ENCODE measurements at places on chromosomes 7 and 10.

GRCh38 chr7:55127622-55128081 is 108.8 kb downstream of the EGFR start:
- peak; percentile 14 for DNase-seq

GRCh38 chr10:52720018-52720417 is 52.6 kb downstream of the MBL2 start:
- no peak for DNase-seq

DNA sequence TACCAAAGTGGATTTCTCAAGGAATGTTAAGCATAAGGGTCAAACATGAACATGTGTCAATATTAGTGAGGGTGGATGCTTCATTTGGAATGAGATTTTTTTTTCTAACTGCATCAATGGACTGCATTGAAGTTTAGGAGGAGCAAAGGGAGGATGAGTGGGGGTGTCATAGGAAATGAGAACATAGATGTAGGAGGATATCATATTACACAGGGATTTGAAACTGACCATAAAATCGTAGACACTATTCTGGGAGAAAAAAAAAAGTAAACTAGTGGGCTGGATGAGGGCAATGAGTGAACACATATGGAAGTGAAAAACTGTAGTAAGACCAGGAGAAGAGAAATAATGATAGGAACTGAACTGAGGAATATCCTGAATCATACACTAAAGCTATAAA is 109.4 kb downstream of the SEMA3A start:
- no peak for DNase-seq

- no peak for DNase-seq
These were observed 41.7 kb downstream of the DENND11 start for GRCh38 chr7:141660259-141660658.

DNA sequence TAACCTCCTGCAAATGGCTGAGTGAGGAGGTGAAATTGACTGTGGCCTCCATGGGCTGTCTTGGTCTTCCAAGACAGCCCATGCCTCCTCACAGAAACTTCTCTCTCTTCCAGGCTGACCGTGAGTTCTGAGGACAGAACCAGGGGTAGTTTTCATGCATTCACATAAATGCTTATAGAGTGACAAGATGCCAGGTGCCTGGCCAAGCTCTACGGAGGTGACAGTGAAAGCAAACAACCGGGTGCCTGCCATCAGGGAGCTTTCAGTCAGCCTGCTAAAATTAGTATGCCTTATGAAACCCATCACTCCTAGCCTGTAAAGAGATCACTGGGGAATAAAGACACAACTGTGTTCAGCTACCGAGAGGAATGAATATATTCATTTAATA is 919 bp upstream of the RHOBTB1 start:
- DNase-seq: no peak

- DNase-seq: no peak
These were observed 69.5 kb downstream of the TCERG1L start for GRCh38 chr10:131242007-131242406.

DNA sequence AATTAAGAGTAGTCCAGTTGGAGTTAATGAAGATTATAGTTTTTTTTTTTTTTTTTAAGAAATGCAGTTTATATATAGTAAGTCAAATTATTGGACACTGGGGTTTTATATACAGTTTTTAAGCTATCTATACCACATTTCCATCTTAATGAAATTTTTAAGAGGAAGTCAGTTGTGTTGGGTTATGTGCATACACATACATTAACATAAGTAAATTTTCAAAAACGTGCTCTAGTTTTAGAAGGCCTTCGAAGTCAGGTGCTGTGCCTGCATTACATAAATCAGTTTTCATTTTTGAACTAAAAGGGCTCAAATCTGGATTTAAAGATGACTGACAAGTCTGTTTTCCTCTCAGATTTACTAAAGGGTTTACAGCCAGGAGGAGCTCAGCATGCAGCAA is 47.6 kb upstream of the FMC1 start:
- DNase-seq: no peak

DNA sequence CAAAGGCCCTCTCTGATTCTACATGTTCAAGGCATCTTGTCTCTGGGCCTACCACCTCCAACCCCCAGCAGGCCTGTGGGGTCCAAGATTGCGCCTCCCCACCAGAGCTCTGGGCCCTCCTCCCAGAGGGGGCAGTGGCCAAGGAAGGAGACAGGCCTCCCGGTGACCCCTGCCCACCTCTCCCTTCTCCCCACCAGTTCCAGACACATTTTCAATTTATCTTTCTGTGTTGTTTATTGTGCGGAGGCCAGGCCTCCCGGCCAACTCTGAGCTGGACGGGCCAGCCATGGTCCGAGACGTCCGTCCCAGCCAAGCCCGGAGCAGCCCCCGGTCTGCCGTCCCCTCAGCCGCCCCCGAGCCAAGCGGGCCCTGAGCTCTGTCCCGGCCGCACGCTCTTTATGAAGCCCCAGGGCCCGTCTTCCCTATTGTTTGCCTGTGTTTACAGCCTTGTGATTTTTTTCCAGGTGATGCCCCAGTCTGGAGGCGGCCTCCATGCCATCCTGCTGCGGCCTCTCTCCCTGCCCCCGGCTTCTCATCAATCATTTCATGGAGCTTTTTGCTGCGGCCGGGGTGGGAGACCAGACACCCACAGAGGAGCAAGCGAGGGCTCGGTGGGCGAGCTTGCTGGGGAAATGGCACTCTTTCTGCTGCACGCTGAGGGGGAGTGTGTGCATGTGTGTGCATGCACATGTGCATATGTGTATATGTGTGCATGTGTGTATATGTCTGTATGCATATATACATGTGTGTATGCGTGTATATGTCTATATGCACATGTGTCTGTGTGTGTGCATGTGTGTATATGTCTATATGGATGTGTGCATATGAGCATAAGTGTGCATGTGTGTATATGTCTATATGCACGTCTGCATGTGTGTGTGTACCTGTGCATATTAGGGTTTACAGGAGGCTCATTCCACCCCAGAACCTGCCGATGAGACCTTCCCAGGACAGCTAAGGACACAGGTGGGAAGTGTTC is 52.7 kb upstream of the ELN start:
- DNase-seq: no peak

DNA sequence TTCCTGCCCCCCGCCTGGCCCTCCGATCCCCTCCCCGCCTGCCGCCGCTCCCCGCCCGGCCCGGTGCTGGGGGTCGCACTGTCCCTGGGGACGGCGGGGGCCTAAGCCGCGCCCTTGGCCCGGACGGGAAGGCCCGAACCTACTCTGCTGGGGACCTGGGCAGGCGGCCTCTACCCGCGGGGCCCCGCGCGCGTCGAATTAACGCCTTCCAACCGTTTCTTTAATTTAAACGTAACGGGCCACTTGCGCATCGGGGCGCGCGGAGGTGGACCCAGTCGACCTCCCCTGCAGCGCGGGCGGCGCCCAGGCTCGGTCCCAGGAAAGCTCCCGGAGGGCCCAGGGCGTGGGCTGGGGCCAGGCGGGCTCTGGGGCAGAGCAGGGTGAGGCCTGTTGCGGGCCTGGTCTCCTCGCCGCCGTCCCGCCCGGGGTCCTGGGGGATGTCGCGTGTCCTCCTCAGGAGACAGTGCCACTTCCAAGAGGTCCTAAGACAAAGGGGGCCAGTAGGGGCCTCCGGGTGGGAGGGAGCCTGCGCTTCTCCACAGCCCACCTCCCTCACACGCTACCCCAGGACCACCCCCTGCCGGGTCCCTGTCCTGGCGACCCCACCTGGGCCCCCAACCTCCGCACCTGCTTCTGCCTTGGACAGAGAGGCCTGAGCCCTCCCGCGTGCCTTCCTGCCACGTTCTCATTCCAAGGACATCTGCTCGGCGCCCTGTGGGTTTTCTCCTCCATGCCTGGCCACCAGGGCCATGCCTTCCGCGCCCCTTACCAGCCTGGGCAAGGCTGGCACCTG is 658 bp upstream of the PTPRN2 start:
- DNase-seq: no peak

DNA sequence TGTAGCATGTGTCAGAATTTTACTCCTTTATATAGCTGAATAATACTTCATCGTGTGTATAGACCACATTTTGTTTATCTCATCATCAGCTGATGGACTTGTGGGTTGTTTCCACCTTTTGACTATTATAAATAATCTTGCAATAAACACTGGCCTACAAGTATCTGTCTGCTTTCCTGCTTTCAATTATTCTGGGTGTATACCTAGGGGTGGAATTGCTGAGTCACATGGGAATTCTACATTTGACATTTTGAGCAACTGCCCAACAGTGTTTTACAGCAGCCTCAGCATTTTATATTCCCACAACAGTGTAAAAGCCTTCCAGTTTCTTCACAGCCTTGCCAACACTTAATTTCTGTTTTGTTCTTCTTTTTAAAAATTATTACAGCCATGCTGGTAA is 200.3 kb upstream of the PRSS1 start:
- DNase-seq: no peak

DNA sequence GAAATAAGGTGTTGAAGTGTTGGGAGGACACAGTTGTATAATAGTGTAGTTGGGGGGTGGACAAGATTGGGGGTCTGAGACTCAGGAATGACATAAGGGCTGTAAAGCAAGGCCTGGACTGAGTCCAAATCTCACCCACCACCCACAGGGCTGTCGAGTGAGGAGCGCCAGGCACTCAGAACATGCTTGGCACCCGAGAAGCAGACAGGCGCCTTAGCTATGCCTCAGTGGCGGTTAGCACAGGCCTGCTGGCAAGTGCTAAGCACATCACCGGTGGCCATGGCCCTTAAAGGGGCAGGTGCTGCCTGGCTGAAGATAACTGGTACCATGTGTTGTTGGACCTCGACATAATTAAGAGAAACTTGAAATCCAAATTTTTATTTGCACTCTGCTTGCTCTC is 90.7 kb downstream of the COL13A1 start:
- DNase-seq: no peak

DNA sequence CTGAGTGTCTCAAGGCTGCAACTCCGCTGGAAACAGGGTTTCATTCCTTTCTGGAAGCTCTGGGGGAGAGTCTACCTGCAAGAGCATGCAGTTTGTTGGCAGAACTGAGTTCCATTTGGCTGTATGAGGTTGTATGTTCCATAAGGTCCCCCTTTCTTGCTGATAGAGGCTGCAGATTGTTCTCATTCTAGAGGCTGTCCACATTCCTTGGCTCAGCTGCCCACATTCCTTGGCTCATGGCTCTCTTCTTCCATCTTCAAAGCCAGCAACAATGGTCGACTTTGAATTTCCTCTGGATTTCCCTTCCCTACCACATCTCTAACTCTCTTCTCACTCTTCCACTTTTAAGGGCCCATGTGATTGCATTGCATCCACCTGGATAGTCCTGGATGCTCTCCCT is 147.3 kb upstream of the CDCA7L start:
- DNase-seq: no peak

DNA sequence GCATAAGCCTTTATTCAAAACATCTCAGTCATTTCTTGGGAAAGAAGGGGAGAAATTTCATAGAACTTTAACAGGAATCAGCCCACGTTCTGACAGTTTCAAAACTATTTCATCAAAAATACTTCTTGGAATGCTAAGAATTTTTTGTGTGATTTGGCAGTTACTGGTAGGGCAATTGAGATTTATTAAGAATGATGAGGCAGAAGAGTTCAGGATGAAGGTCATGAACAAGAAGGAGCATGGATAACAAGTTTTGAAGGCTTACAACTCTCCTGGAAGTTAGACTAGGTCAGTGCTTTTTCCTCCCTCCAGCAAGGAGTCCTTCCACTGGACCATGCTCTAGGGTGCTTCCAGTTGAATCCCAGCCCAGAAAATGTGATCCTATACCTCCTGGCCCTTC is 569.9 kb downstream of the ANKRD7 start:
- DNase-seq: no peak

DNA sequence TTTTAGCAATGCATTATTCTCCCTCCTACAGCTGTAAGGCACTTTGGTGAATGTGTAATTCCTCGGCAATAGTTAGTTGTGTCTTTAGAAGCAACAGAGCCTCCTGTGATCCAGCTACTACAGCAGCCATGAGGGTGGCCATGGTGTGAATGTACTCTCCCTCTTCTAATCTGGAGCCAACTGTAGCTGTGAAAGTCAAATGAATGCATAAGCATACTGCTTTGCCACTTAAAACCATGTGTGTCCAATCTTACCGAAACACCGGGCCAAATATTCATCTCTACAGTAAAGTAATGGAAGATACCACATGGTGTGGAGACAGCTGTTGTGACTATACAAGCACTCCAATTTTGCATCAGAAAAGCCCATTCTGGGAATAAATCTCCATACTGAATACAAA is 195.0 kb downstream of the DNAJC1 start:
- DNase-seq: no peak

- DNase-seq: no peak
These were observed 765.1 kb downstream of the SUGCT start for GRCh38 chr7:40899636-40900507.

- no peak for DNase-seq
These were observed 2.0 kb downstream of the FZD9 start for GRCh38 chr7:73435471-73436009.

- peak; percentile 63 for DNase-seq
These were observed 9.6 kb downstream of the ELMO1 start for GRCh38 chr7:37438906-37439652.

- no peak for DNase-seq
These were observed 291.2 kb upstream of the FZD1 start for GRCh38 chr7:90972906-90973550.

GRCh38 chr7:1028775-1029636 is 15.3 kb upstream of the GPR146 start:
- peak; percentile 57 for DNase-seq

DNA sequence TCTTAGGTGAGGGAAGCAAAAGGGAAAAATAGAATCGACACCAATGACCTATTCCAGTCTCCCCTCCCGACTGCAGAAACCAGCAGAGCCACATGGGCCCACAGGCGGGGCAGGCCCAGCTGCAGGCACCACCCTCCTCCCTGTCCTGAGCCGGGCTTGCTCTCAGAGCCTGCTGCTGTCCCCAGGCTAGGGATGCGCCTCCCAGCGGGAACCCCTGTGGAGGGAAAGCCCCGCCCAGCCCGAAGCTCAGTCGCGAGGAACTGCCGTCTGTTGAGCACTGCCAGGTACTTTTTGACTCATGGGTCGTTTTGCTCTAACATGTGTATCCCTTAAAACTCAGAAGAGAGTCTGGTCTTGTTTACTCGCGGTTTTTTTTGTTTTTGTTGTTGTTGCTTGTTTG is 124.5 kb upstream of the RET start:
- no peak for DNase-seq

DNA sequence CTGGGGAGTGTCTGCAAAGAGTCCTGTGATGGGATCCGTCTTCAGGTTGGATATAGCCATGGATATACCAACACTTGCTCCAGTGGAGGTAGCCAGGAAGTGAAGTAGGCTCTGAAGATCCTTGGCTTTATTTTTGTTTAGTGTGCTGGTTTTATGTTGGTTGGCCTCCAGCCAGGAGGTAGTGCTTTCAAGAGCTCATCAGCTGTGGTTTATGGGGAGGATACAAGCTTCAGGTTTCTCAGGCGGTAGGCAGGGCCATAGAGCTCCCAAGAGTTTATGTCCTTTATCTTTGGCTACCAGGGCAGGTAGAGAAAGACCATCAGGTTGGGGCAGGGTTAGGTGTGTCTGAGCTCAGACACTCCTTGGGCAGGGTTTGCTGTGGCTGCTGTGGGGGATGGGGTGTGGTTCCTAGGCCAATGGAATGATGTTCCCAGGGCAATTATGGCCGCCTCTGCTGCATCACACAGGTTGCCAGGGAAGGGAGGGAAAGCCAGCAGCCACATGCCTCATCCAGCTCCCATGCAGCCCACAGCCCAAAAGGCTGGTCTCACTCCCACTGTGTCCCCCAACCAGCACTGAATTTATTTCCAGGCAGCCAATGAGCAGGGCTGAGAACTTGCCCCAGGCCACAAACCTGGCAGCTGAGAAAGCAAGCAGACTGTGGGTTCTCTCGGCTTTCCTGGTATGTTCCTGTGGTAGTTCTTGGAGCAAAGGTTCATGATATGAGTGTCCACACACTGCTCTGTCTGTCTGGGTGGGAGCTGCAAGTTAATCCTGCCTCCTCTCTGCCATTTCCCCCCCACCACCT is 67.0 kb upstream of the PRLHR start:
- DNase-seq: no peak
